Activated naive CD8-positive, alpha-beta T cell treated with anti-CD3 and anti-CD28 coated beads for 36 hours (primary cell): ENCODE measurements at places on chromosomes 1 and 21.
A peak's percentile ranks its signal among the peaks of the same experiment; 100 is the strongest.

DNA sequence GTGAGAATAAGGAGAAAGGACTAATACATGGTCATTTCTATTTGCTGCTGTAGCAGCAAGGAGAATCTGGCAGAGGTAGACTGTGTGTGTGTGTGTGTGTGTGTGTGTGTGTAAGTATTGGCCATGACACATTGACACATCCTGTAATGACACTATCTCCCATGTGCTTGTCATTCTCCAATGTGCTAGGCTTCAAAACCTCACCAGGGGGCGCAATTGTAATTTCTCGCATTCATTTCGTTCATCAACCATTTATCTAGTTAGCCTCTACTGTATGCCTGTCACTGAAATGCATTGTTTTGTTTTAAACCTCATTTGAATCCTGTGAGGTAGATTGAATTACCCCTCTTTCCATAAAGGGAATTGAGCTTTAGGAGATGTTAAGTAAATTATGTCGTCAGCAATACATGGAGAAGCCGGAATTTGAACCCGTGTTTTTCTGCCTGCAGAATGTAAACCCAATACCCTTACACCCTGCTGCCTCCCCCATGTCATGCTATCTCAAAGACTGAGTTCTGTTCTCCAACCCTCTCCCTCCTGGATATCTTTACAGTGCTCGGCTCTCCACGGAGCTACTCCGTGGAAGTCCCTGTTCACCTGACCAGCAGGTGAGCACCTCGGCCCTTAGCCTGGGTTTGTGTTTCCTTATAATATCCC is 100.8 kb downstream of the UCK2 start:
- DNase-seq, result peak; percentile 29

- DNase-seq, result no peak
Observed at GRCh38 chr1:230979389-230979716, 459 bp downstream of the ARV1 start.

- no peak for DNase-seq
Observed at GRCh38 chr1:4745560-4745959, 91.2 kb downstream of the AJAP1 start.

DNA sequence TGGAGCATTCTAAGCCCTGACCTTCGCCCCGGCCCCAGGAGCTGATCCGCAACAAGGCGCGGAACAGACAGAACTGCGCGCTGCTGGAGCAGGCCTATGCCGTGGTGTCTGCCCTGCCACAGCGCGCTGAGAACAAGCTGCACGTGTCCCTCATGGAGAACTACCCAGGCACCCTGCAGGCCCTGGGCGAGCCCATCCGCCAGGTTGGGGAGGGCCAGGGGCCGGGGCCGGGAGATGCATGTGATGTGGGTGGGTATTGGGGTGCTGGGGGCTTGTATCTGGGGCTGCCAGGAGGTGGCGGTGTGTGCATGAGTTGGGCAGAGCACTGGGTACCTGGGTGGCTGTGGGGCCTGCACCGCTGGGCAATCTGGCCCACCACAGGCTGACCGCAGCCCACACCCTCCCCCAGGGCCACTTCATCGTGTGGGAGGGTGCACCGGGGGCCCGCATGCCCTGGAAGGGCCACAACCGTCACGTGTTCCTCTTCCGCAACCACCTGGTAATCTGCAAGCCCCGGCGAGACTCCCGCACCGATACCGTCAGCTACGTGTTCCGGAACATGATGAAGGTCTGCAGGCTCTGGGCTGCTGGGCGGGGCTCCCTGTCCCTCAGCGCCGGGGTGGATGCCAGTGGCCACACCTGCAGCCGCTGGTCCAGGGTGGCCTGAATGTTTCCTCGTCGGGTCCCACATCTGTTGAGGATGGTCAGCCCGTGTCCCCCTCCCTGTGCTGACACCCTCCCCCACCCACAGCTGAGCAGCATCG is 65.8 kb downstream of the TRIM11 start:
- DNase-seq, result no peak

DNA sequence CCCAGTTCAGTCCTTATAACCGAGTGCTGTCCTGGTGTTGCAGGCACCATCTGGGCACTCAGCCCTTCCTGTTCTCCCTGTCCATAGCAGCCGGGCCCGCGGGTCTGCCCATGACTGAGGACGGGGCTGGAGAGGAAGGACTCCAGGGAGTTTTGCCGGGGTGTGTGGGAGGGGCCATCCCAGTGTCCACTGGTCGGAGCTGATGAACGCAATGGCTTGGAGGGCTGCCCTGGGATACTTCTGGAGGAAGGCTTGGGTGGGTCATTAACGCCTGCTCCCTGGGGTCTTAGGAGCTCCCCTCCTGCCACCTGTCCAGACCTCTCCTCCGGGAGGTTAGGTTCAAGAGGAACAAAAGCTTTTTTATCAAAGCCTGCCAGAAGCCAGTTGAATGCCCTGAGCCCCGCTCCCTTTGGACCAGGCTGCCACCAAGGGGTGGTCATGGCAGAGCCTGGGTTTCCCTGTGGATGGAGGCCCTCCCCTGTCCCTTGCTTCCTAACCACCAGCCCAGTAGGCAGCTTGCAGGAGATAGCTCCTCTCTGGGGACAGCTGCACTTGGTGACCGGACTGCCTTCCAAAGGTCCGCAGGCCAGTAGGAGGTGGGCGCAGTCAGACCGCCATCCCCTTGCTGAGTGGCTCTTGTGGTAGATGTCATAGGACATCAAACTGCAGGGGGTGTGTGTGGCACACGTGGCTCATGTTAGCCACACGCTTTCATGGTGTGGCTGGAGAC is 61.3 kb downstream of the TRIM11 start:
- DNase-seq, result no peak

GRCh38 chr1:109926662-109927300 is 16.1 kb downstream of the CSF1 start:
- DNase-seq, result no peak

GRCh38 chr1:182303778-182304177 is 87.8 kb downstream of the GLUL start:
- no peak for DNase-seq

GRCh38 chr1:244955661-244956060 is 91.3 kb upstream of the HNRNPU start:
- no peak for DNase-seq

GRCh38 chr1:148263128-148263905 is 111.2 kb upstream of the NBPF11 start:
- DNase-seq, result peak; percentile 77

GRCh38 chr1:187411118-187411517 is 582.4 kb downstream of the PLA2G4A start:
- no peak for DNase-seq

DNA sequence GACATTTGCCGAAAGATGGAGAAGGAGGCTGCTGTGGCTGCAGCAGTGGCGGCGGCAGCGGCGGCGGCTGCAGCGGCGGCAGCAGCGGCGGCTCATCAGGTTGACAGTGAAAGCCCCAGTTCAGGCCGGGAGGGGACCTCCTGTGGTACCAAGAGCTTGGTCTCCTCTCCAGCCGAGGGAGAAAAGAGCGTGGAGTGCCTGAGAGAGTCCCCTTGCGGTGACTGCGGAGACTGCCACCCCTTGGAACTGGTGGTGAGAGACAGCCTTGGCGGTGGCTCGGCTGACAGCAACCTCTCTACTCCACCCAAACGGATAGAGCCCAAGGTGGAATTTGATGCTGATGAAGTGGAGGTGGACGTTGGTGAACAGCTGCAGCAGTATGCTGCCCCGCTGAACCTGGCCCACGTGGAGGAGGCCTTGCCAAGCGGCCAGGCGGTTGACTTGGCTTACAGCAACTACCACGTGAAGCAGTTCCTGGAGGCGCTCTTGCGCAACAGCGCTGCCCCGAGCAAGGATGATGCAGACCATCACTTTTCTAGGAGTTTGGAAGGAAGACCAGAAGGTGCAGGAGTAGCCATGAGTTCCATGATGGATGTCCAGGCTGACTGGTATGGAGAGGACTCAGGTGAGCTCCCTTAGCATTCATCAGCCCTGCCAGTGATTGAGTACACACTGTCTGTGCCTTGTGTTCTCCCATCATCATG is 6.3 kb downstream of the ZBTB8B start:
- peak; percentile 13 for DNase-seq

- DNase-seq, result no peak
Observed at GRCh38 chr1:226664413-226665101, 74.5 kb downstream of the ITPKB start.
